ENCODE measurements at places on chromosomes 2 and 18. TPM values are rescaled to one million over a fixed set of nuclear protein-coding genes. Genes with fewer than 3 reads are reported as not detected.

The NYAP2 gene
- total RNA-seq: not detected

The BMPR2 gene
- total RNA-seq: 74.9 TPM

The DSC1 gene
- not detected for total RNA-seq

The RRM2 gene
- 0.22 TPM for total RNA-seq

- no peak for DNase-seq
Measured at GRCh38 chr18:45324495-45325113, 290.7 kb upstream of the SLC14A2 start.

DNA sequence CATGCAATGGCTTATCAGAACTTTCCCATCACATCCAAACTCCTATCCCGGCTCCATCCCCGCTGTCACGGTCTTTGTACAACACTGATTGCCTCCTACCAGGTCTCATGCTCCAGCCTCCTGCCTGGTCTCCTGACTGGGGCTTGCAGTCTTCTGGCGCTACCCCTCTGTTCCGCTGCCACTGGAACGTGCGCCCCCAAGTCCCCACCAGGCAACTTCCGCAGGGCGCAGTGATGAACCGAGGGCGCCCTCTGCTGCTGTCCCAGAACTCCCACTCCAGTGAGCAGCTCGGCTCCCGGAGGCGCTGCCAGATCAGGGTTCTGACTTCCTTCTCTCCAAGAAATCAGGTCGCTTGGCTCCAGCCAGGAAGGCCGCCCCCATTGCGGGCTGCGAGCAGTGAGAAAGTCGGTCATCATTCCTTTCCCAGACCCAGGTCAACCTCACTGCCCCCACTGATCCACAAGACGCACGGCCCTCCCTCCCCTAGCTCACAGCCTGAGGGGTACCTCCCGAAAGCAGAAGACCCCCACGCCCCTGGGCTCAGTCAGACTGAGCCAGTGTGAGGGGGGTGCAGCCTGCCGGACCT is 43.9 kb upstream of the RAB11FIP5 start:
- DNase-seq: no peak

GRCh38 chr2:44362207-44363015 is 664 bp downstream of the CAMKMT start:
- no peak for DNase-seq

- DNase-seq: no peak
Measured at GRCh38 chr18:11096411-11096810, 53.0 kb downstream of the PIEZO2 start.

DNA sequence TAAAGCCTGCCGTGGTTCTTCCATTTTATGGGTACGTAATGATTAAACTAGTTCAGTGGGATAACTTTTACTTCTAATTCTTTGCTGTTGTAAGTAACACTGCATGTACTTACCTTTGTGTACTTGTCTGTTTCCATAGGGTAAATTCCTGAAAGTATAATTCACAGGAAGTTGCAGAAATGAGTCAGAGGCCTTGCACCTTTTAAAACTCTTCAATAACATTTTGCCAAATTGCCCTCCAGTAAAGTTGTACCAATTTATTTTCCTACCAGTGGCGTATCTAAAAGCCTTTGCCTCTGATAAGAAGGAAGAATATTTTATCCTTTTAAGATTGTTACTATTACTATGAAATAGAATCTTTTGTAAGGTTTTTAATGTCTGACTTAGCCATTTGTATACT is 65.1 kb downstream of the CAB39 start:
- no peak for DNase-seq

DNA sequence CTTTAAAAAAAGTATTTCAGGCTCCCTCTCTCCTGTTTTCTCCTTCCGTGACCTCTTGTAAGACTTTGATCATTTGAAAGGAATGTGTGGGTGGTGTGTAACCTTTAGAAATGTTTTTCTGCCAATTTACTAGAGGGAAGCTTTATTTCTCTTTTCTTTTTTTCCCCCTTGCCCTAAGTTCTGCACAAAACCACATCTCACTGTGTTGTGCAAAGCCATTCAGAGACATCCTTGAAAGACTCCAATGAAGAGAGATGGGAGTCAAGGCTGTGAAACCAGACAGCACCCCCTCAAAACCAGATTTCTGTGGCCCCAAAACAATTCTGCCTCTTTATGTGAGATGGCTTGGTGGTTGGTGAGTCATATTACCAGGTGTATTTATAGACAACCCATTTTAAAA is 184.6 kb upstream of the ERBB4 start:
- no peak for DNase-seq
